ENCODE measurements at places on chromosomes 2 and 18.

DNA sequence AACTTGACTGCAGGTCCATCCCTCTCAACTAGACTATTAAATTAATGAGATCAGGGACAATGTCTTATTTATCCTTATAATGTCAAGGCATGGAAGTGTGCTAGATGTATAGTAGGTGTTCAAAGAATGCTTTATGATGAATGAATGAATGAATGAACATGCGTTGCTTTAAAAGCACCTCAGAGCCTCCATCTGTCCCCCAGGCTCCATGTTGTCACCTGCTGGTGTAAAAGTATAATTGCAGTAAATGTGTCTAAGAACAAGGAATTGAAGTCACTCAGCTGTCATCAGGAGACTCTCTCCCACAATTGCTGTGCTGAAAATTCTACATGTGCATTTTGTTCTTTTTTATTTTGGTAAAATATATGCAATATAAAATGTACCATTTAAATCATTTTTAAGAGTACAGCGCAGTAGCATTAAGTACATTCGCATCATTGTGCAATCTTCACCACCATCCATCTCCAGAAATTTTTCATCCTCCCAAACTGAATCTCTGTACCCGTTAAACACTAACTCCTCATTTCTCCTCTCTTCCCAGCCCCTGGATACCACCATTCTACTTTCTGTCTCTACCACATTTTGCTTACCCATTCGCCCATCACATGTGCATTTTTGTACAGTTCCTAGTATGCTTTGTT lies 52.6 kb downstream of the GNAL start:
- DNase-seq, result no peak

DNA sequence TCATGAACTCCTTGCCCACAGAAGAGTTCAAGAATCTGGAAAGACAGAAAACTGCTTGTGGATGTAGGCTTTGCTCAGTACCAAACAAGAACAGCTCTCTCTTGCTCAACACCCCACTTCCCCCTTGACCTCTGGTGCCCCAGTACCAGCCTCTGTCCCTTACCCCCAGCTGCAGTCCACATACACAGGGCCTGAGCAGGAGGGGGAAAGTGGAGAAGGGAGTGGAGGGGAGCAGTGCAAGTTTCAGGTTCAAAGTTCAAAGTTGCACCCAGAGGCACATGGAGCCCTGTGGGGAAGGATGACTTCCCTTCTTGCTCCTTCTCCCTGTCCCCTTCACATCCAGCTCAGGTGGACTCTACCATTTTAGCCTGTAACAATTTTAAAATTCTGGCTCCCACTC lies 61.1 kb upstream of the LPIN2 start:
- no peak for DNase-seq

DNA sequence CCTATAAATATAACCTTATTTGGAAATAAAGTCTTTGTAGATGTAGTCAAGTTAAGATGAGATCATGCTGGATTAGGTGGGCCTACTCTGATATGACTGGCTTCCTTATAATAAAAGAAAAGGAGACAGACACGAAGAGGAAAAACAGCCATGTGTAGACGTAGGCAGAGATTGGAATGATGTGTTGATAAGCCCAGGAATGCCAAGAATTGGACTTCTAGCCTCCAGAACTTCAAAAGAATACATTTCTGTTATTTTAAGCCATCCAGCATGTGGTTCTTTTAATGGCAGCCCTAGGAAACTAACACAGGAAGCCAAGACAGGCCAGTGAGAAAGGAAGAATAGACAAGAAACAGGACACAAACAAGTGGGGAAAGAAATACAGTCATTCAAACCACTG lies 68.6 kb downstream of the NYAP2 start:
- no peak for DNase-seq

GRCh38 chr18:43785158-43785557 lies 507.9 kb upstream of the SYT4 start:
- DNase-seq, result no peak

DNA sequence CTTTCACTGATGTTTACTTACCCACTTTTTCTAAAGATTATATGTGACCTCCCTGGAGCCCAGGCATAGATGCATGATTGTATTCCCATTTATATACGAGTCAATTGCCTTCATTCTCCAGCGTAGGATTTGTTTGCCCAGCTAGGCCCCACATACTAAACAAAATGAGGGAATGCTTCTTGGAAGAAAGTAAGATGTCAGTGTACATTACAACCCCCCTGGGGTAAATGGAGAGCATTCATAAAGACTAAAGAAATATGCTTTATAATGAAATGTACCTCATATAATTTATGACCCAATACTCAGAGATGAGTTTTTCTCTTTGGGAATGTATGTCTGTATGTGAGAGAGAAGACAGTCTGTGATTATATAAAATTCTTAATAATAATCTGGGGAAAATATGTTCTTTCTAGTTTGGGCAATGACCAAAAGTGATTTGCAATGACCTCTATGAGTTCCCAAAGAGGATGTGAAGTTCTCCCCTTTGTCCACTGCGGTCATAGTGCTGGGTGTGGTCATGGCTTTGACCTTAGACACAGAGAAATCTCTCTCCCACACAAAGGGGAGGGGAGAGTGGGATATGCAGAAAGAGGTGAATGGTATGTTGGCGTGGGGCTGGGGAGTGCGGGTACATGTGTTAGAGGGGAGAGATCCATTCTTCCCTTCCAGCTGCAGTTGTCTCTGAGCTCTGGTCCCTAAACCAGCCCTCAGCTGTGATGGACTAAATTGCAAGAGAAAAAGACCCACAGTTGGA lies 175.6 kb downstream of the EN1 start:
- DNase-seq, result no peak

- no peak for DNase-seq
Observed at GRCh38 chr2:171173087-171173486, 12.4 kb upstream of the TLK1 start.

GRCh38 chr2:113098041-113098440 lies 29.4 kb upstream of the IL1RN start:
- no peak for DNase-seq

DNA sequence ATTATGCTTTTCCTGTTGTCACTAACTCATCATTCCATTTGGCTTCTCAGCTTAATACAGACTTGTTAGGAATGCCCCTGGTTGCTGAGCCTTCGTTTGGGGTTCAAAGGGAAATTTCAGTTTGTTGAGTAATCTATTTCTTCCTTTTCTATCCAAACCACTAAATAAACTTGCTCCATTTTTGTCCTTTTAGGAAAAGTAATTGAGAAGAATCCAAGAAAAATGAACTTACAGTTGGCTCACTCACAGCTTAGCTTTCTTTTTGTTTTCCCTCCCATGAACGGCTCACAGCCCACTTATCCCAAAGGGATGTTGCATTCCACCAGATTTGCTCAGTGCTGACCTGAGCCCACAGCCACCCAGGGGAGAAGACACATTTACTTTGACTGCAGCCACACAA lies 73.9 kb downstream of the SOX11 start:
- no peak for DNase-seq

DNA sequence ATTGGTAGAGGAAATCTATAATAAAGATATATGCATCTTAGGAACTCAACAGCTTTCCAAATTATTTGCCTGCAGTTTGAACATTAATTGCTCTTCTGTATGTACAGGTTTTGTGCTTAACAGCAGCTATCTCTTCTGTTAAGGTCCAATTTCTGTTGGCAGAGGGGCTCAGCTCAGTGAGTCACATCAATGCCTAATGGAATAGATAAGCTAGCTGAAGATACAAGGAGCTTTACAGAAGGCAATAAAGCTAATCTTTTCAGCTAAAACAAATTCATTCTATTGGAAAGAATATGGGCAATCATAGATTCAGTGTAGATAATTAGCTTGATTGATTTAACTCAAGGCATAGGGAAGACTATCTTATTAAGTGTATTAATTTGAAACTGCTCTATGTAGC lies 58.4 kb upstream of the UNC80 start:
- DNase-seq, result no peak
